ENCODE measurements at places on chromosomes 1 and 21.
A peak's percentile ranks its signal among the peaks of the same experiment; 100 is the strongest.

DNA sequence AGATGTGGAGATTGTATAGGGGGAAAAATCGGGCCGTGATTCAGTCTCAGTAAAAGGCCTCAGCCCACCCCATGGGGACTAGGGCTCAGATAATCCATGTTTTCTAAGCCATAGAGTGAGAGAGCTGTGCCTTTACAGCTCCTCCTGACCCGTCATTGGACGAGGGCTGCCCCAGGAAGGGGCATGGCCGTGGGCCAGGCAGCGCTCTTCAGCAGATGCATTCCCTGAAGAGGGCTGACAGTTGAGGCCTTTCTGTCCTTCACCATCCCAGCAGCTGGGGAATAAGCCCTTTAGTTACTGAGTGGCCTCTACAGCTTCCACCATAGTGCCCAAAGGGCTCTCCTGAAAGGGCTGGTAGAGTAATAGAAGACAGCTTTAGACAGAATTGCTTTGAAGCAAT is 57.2 kb downstream of the ST3GAL3 start:
- H3K4me1 ChIP-seq = no peaks in the 10 kb centered on the region
- DNase-seq = no peak
- H3K4me3 ChIP-seq = no peak overlapping the region
- H3K27ac ChIP-seq = no peak overlapping the region

GRCh38 chr1:218205721-218206120 is 79.4 kb upstream of the RRP15 start:
- H3K36me3 ChIP-seq = no peaks in the 10 kb centered on the region
- H3K4me3 ChIP-seq = no peak overlapping the region
- H3K4me1 ChIP-seq = no peaks in the 10 kb centered on the region
- no peak for DNase-seq

- no peak for DNase-seq
- H3K27ac ChIP-seq = no peak overlapping the region
- no peak overlapping the region for H3K4me3 ChIP-seq
- no peaks in the 10 kb centered on the region for H3K27me3 ChIP-seq
Observed at GRCh38 chr21:46368533-46369285, 44.8 kb downstream of the PCNT start.

GRCh38 chr1:164611754-164612642 is 53.0 kb downstream of the PBX1 start:
- no peaks in the 10 kb centered on the region for H3K36me3 ChIP-seq
- no peak overlapping the region for H3K4me3 ChIP-seq
- DNase-seq = no peak
- H3K4me1 ChIP-seq = no peaks in the 10 kb centered on the region

- no peaks in the 10 kb centered on the region for H3K27me3 ChIP-seq
- no peak overlapping the region for H3K4me3 ChIP-seq
- H3K27ac ChIP-seq = no peak overlapping the region
- DNase-seq = no peak
- no peaks in the 10 kb centered on the region for H3K36me3 ChIP-seq
Observed at GRCh38 chr1:24036088-24036487, 56.0 kb upstream of the SRSF10 start.

DNA sequence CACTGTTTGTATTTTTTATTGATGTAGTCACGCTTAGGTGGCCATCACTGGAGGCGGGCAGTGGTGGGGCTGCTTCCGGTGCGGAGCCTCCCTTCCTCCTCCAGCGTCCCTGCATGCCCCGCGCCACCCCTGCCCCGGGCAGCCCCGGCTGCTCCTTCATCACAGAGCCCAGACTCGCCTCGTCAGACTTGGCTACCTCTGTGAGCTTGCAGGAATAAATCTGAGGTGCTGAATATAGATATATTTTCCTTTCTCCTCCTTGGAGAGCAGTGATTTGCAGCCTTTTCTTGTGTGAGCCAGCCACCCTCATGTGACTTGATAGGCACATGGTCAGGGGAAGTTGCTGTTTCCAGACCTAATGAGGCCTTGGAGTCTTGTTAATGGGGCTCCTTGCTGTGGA is 412.7 kb upstream of the VAMP3 start:
- no peaks in the 10 kb centered on the region for H3K36me3 ChIP-seq
- DNase-seq = no peak
- no peak overlapping the region for H3K4me3 ChIP-seq

- no peaks in the 10 kb centered on the region for H3K36me3 ChIP-seq
- H3K27me3 ChIP-seq = no peaks in the 10 kb centered on the region
- no peak overlapping the region for H3K4me3 ChIP-seq
Observed at GRCh38 chr1:245184779-245185178, 30.0 kb downstream of the KIF26B start.

- no peak for DNase-seq
- no peaks in the 10 kb centered on the region for H3K36me3 ChIP-seq
- H3K27me3 ChIP-seq = no peaks in the 10 kb centered on the region
- no peak overlapping the region for H3K27ac ChIP-seq
Observed at GRCh38 chr1:67723620-67724019, 38.6 kb downstream of the GADD45A start.

DNA sequence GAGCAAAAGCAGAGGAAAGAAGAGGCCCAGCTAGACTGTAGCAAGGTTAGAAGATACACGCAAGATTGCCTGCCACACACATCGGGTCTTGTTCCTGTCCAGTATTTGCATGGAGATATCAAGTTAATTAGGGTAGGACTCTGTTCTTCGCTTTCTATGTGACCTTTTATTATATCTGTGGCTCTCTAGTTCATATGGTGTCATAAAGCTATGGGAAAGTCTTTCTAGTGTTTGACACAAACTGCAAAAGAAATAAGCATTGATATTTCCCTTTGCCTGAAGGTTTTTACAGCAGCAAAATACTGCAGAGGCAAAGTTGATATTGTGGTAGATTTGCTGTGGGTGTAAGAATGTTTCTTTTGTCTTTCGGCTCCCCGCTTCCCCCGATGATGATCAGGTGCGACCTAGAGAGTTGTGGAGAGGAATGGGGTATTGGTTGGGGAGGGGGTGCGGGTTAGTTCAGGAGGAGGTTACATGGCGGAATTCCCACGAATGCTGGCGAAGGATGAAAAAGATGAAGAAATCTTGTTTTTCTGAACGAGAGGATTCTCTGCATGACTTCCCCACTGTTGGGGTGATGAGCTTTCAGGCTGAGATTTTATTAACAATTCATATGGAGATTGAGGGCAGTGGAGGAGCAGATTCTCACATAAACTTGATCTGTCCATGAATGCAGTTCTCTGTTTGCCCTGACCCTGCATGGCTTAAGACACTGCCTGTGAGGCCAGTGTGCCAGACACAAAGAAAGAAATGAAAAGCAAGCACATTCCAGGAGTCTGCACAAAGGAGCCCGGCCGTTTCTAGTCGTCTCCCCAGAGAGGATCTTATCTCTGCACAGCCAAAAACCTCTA is 550.2 kb downstream of the USP25 start:
- DNase-seq = no peak
- H3K27me3 ChIP-seq = no peaks in the 10 kb centered on the region
- no peaks in the 10 kb centered on the region for H3K36me3 ChIP-seq
- no peak overlapping the region for H3K4me3 ChIP-seq

DNA sequence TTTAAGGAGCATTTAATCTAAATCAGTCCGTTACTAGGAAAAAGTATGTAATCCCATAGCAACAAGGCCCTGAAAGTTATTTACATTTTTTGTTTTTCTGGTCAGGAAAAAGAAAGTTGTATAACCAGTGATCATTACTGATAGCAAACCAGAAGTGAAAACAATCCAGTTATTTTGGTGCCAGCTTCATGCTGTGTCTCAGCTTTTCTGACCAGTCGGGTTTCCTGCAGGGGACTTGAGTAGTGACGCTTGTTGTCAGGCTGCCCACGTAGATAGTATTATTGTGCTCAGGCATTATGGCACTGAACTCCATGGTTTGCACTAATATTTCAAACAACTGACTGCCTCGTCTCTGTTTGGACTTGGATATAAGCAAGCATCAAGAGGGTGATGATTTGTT is 55.2 kb downstream of the SASS6 start:
- peaks cover 4% of the 10 kb centered on the region for H3K4me1 ChIP-seq
- H3K27ac ChIP-seq = no peak overlapping the region
- no peak for DNase-seq
- H3K4me3 ChIP-seq = no peak overlapping the region
- peaks cover 29% of the 10 kb centered on the region for H3K36me3 ChIP-seq

- H3K27ac ChIP-seq = no peak overlapping the region
- no peak for DNase-seq
- no peaks in the 10 kb centered on the region for H3K27me3 ChIP-seq
Observed at GRCh38 chr1:10074059-10074851, 41.5 kb downstream of the UBE4B start.

GRCh38 chr1:58406301-58407071 is 140.0 kb downstream of the OMA1 start:
- no peak overlapping the region for H3K27ac ChIP-seq
- no peaks in the 10 kb centered on the region for H3K4me1 ChIP-seq
- no peaks in the 10 kb centered on the region for H3K27me3 ChIP-seq
- no peaks in the 10 kb centered on the region for H3K36me3 ChIP-seq
- no peak overlapping the region for H3K4me3 ChIP-seq
- no peak for DNase-seq

- H3K27ac ChIP-seq = no peak overlapping the region
- H3K4me3 ChIP-seq = no peak overlapping the region
Observed at GRCh38 chr1:174344162-174344561, 103.6 kb upstream of the GPR52 start.

GRCh38 chr1:4594286-4594991 is 60.0 kb upstream of the AJAP1 start:
- no peaks in the 10 kb centered on the region for H3K36me3 ChIP-seq
- no peak for DNase-seq
- no peak overlapping the region for H3K4me3 ChIP-seq
- H3K27me3 ChIP-seq = no peaks in the 10 kb centered on the region

GRCh38 chr1:65055747-65056146 is 89.4 kb upstream of the JAK1 start:
- H3K27ac ChIP-seq = no peak overlapping the region
- peaks cover 4% of the 10 kb centered on the region for H3K4me1 ChIP-seq
- no peaks in the 10 kb centered on the region for H3K27me3 ChIP-seq
- peaks cover 13% of the 10 kb centered on the region for H3K36me3 ChIP-seq
- H3K4me3 ChIP-seq = no peak overlapping the region

DNA sequence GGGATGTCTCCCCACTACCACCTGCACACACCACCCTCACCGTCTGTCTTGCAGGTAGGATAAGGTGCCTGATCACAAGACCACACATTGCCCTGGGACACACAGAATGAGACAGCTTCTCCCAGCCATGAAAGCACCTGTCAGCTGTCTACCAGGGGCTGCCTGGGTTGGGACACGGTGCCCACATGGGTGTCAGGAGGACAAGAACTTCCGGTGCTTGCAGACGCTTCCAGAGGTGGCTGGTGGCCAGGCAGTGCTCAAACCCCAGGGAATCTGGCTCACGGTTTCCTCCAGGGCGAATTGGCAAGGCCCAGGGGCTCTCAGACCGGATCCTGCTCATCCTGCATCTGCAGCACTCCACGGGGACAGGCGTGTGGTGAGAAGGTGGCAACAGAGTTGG is 182.6 kb upstream of the ARHGEF16 start:
- H3K27me3 ChIP-seq = no peaks in the 10 kb centered on the region
- no peaks in the 10 kb centered on the region for H3K4me1 ChIP-seq
- no peaks in the 10 kb centered on the region for H3K36me3 ChIP-seq
- H3K4me3 ChIP-seq = no peak overlapping the region
- no peak overlapping the region for H3K27ac ChIP-seq
- no peak for DNase-seq

- no peaks in the 10 kb centered on the region for H3K36me3 ChIP-seq
- DNase-seq = peak; percentile 20
- H3K4me1 ChIP-seq = no peaks in the 10 kb centered on the region
Observed at GRCh38 chr1:41609166-41609883, 124.8 kb upstream of the EDN2 start.

- DNase-seq = no peak
- H3K4me3 ChIP-seq = no peak overlapping the region
- H3K27ac ChIP-seq = no peak overlapping the region
- peaks cover 2% of the 10 kb centered on the region for H3K27me3 ChIP-seq
- H3K36me3 ChIP-seq = no peaks in the 10 kb centered on the region
Observed at GRCh38 chr21:35410123-35410522, 361.0 kb upstream of the RUNX1 start.

DNA sequence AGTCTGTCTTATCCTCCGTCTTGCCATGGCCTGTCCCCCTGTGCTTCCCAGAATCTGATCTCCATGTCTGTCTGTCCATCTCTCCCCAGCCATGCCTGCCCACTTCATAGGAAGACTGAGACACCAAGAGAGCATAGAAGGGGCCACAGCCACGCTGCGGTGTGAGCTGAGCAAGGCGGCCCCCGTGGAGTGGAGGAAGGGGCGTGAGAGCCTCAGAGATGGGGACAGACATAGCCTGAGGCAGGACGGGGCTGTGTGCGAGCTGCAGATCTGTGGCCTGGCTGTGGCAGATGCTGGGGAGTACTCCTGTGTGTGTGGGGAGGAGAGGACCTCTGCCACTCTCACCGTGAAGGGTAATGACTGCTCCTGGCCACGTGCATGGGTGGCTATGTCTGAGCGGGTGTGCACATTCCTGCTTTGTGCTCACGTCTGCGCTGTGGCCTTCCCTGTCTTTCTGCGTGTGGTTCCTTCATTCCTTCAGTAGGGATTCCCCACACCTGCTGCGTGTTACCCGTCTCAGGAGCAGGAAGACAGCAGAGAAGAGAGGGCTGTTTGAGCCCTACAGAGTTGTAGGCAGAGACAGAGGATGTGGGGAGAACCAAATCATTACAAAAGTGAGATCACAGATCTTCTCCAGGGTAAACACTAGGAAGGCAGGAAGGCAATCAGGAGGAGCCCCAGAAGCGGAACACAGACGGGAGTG is 80.8 kb downstream of the OBSCN start:
- no peak overlapping the region for H3K27ac ChIP-seq
- no peaks in the 10 kb centered on the region for H3K27me3 ChIP-seq
- H3K4me1 ChIP-seq = no peaks in the 10 kb centered on the region
- no peak for DNase-seq

DNA sequence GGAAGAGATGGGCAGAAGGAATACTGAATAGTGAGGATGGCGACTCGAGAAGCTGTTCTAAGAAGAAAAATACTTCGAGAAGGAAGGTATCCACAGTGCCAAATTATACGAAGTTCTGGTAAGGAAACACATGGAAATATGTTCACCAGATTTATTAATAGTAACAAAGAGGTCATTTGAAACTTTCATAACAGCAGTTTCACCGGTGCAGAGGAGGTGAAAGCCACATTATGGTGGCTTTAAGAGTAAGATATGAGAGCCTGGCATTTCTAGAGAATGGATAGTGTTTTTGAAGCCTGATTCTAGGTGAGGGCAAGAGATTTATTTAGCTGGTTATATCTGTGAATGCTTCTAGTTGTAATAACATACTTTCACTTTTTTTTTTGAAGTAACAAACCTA is 56.2 kb downstream of the DPYD start:
- no peaks in the 10 kb centered on the region for H3K4me1 ChIP-seq
- no peaks in the 10 kb centered on the region for H3K27me3 ChIP-seq
- H3K4me3 ChIP-seq = no peak overlapping the region
- DNase-seq = no peak
